ENCODE measurements at places on chromosomes 1 and 21. TPM values are rescaled to one million over a fixed set of nuclear protein-coding genes. Genes with fewer than 3 reads are reported as not detected.

DNA sequence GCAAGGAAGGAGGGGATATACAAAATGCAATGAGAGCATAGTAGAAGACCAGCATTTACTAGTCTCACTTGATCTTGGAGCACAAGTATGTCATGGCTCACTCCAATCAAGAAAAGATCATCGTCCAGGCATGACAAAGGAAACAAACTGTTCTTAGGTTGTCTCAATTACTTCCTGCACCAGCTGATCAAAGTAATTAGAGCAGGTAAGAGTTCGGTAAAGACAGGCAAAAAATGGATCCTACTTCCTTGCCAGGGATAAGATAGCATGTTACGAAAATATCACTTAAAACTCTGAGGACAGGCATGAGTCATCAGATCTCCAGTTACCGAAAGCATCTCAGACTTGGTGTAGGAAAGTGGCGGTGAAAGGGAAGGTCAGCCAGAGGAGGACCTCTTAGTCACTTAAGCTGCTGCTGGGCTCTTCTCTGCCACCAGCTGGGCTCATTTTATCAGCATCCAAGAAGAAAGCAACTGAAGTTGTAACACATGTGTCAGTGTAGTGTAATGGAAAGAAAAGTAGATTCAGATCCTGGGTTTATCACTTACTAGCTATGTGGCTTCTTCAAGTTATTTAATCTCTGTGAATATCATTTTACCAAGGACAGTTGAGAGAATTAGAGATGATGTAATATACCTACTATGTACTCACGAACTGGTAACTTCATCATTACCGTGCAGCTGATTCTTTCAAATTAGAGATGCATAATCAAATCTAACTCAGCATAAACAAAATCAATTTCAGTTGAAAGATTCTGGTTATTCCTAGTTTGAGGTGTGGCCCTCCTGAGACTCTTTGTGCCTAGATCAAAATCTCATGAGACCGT lies 46.8 kb downstream of the XCL1 start:
- H3K4me3 ChIP-seq = no peak overlapping the region
- no peaks in the 10 kb centered on the region for H3K36me3 ChIP-seq
- peaks cover 33% of the 10 kb centered on the region for H3K4me1 ChIP-seq

GRCh38 chr1:72485801-72486200 lies 203.5 kb upstream of the NEGR1 start:
- no peaks in the 10 kb centered on the region for H3K36me3 ChIP-seq
- no peaks in the 10 kb centered on the region for H3K27me3 ChIP-seq
- no peak overlapping the region for H3K27ac ChIP-seq
- no peak for DNase-seq
- no peak overlapping the region for H3K4me3 ChIP-seq

Gene PRAMEF1
- not detected for total RNA-seq

Gene CYP4A11
- not detected for total RNA-seq

- H3K36me3 ChIP-seq = no peaks in the 10 kb centered on the region
- H3K27me3 ChIP-seq = no peaks in the 10 kb centered on the region
- H3K4me3 ChIP-seq = peak within 1 kb of the TSS; percentile 94
- DNase-seq = peak; percentile 85
- peaks cover 65% of the 10 kb centered on the region for H3K4me1 ChIP-seq
These were observed at the start of gene S100A10 for GRCh38 chr1:151993734-151994496. Gene S100A10 (minus strand): TSS chr1:151993859. CDS start chr1:151986230, 7,629 bp downstream.

DNA sequence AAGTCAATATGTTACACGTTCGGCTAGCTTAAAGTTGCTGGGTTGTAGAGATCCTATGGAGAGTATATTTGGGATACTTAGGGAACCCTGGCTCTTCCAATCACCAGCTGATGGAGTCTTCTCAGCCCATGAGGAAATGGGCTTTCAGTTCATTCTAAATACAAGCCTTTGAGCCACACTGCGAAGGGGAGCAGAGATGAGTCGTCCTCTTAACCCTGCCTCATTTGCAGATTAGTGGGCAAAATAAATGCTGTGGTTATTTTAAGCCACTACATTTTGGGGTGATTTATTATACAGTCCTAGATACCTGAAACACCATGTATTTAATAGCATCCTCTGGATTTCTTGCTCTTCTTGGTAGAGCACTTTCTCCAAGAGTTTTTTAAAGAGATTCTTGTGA lies 19.0 kb upstream of the VCAM1 start:
- H3K27ac ChIP-seq = no peak overlapping the region
- DNase-seq = no peak
- H3K4me3 ChIP-seq = no peak overlapping the region

Gene RGS13
- total RNA-seq = 0.22 TPM
